NCI-H2081 treated with DMSO at 0.1 percent for 48 hours (cell line): ENCODE measurements at places on chromosomes 3 and 15.
A peak's percentile ranks its signal among the peaks of the same experiment; 100 is the strongest.

- no peak for DNase-seq
Measured at GRCh38 chr3:94101860-94102259, 39.0 kb downstream of the NSUN3 start.

DNA sequence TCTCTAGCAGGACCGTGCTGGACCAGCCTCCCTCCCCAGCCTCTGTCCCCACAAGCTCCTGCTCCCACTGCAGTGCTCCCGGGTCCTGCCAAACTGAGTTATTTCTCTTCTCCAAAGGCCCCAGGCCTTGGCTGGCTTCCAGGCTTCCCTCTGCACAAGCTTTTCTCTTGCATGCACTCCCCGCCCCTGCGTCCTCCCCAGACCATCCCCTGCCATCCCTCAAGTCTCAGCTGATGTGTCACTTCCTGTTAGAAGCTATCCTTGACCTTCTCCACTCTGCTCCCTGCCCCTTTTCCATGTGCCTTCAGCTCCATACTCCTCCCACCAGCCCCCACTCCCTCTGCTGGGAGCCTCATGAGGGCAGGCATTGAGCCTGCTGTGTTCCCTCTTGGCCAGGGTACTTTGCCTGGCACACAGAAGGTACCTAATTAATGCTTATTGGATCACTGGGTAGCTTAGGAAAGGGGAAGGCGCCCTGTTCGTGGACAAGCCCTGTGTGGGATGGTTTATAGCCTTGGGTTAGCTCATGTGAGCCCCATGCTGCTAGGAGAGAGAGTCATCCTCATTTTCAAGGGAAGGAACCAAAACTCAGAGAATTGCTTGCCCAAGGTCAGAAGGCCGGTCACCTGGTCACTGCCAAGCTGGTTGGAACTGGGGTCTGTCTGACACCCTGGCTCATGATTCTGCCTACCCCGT, 56.4 kb downstream of the FEM1B start:
- no peak for DNase-seq

- no peak for DNase-seq
Measured at GRCh38 chr15:27889258-27889657, 209.9 kb downstream of the OCA2 start.

GRCh38 chr15:96150254-96150653, 180.2 kb upstream of the NR2F2 start:
- no peak for DNase-seq

GRCh38 chr3:139131951-139132350, 87.3 kb upstream of the PRR23C start:
- DNase-seq = no peak

GRCh38 chr3:72340476-72341379, 507.5 kb downstream of the SHQ1 start:
- no peak for DNase-seq

- no peak for DNase-seq
Measured at GRCh38 chr15:83487519-83487918, 40.4 kb downstream of the SH3GL3 start.

- DNase-seq = peak; percentile 81
Measured at GRCh38 chr3:185332026-185332735, 30.8 kb upstream of the MAP3K13 start.

- DNase-seq = no peak
Measured at GRCh38 chr3:172140499-172141391, 101.4 kb downstream of the FNDC3B start.

DNA sequence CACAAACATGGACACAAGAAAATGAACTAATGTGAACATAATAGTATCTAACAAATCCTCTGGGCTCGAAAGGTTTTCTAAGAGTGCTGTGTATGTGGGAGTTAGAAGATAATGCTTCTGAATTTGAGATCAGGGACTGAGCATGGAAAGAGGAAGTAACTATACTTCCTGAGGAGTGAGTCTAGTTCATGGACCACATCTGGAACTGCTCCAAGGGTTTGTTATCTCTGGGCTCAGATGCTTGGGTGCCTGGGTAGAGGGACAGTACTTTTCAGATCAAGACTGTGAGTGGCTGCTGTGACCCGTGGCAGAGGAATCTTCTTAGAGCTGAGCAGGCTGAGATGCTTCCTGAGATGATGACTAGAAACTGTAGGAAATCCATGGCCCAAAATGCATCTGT, 28.5 kb downstream of the TBC1D23 start:
- no peak for DNase-seq

GRCh38 chr15:38530113-38530512, 34.5 kb downstream of the RASGRP1 start:
- DNase-seq = no peak

DNA sequence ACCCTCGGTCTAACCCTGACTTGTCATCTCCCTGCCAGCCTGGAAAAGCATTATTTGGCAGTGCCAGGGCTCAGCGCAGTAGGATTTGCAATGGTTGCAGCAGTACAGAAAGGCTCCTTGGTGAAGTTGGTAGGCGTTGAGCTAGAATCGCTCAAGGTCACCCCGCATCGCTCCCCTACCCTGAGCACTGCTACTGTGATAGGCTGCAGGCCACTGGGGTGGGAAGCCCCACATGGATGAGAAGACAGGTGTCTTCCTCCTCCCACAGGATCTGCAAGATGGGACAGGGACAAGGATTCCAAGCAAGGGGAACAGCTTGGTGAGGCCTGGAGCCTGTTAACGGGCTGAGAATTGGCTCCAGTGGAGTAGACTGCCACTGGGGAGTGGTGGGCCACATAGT, 10.7 kb downstream of the CLK3 start:
- no peak for DNase-seq

- no peak for DNase-seq
Measured at GRCh38 chr15:82851306-82851850, 42.0 kb downstream of the WHAMM start.

GRCh38 chr3:36867810-36868209, 77.0 kb downstream of the TRANK1 start:
- no peak for DNase-seq

- no peak for DNase-seq
Measured at GRCh38 chr3:171320750-171321558, 139.3 kb downstream of the TNIK start.
